ENCODE measurements at places on chromosomes 1 and 21.

GRCh38 chr1:114229368-114229767, 75.7 kb upstream of the SYT6 start:
- DNase-seq: no peak

GRCh38 chr21:45155910-45156309, 81.5 kb downstream of the ADARB1 start:
- no peak for DNase-seq

- no peak for DNase-seq
These were observed 278.8 kb downstream of the KIF26B start for GRCh38 chr1:245433561-245433960.

DNA sequence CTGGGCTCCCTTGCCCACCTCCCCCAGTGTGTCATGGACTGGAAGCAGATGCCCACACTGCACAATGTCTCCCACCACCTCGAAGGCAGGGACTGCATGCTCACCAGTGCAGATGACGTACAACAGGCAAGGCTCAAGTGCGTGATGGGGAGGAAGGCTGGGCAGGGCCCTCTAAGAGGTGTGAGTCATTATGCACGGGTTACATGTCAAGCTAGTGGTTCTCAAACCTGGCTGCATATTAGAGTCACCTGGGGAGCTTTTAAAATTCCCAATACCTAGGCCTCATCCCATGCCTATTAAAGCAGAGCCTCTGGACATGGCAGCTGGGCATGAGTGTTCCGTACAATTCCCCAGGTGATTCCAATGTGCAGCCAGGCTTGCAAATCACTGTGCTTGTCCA, 137.9 kb upstream of the NGF start:
- no peak for DNase-seq

DNA sequence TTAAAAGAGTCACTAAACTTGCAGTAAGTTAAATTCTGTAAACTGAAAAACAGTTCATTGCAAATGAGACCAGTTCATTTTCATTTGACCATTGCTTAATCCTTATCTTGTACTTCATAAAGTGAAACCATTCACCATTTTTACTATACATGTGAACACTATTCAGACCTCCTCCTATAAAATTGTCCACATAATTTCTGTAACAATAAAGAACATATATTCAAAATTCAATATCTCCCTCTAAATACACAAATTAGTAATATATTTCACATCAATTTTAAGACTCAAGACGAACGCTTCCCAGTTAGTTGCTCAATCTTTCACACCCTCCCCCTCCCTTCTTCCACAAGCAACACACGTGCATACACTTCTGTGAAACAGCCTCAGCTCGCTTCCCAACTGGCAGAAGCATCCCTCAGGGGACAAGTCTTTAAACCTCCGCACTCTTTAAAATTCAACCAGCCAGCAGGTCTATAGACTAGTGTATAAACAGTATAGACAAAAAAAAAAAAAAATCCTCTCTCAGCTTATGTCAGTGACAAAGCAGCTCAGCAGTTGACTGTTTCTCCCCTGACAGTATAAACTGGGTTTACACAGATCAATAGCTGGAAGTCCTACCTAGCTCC, 99.6 kb downstream of the DENND1B start:
- DNase-seq: no peak

GRCh38 chr1:5743435-5744095, 248.7 kb downstream of the NPHP4 start:
- DNase-seq: no peak

- DNase-seq: no peak
These were observed 139.3 kb downstream of the LYPLAL1 start for GRCh38 chr1:219312967-219313366.

GRCh38 chr1:152050886-152051675, 14.3 kb upstream of the S100A11 start:
- DNase-seq: no peak

DNA sequence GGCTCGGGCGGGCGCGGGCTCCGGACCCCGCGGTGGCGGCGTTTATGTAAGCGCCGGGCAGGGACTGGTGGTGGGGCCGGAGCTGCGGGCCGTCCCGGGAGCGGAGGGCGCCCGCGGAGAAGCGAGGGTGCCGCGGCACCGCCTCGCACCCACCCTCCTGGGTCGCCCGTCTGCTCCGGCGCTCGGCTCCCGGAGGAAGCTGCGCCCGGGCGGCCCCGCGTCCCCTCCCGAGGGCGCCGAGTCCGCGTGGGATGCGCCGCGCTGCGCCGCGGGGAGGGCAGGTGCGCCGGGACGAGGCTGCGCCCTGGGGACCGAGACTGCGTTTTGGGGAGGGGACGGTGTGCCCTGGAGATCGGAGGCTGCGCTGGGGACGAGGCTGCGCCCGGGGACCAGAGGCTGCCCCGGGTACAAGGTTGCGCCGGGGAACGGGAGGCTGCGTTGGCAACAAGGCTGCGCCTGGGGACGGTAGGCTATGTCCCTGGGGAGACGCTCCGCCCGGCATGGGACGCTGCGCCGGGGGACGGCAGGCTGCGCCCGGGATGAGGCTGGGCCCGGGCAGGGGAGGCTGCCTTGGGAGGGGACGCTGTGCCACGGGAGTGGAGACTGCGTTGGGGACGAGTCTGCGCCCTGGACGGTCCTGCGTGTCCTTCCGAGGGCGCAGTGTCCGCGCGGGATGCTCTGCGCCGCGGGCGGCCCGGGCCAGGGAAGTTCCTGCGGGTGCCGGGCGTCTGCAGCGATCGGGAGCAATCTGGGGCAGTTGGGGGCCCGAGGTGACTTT, 627 bp downstream of the ADARB1 start:
- DNase-seq: peak; percentile 35

- DNase-seq: no peak
These were observed 6.5 kb upstream of the NBL1 start for GRCh38 chr1:19637606-19638005.

- no peak for DNase-seq
These were observed 102.0 kb upstream of the TRABD2B start for GRCh38 chr1:48099072-48099773.

- DNase-seq: no peak
These were observed at the start of gene LRRC42 for GRCh38 chr1:53946252-53947171. Gene LRRC42, plus strand, starts transcription at chr1:53946350. Its CDS starts 5,650 bp downstream, at chr1:53952000.

GRCh38 chr1:78143152-78143551, 97.4 kb downstream of the GIPC2 start:
- no peak for DNase-seq

DNA sequence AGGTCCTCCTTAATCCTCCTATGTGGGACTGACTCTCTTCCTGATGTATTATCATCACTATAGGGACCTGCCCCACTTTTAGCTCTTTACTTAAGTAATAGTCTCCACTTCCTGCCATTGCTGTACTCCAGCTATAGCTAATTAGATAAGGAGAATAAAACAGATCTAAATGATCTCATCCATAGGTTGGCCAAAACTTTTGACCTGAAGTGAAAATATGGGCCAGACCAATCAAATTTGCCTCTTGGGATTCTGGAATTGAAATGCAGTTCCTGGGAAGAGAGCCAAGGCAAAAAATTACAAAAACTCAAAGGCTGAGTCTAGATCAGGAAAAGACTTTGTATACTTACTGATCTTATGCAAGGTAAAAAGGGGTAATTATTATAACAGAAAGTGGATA, 36.1 kb upstream of the PDE4B start:
- no peak for DNase-seq

DNA sequence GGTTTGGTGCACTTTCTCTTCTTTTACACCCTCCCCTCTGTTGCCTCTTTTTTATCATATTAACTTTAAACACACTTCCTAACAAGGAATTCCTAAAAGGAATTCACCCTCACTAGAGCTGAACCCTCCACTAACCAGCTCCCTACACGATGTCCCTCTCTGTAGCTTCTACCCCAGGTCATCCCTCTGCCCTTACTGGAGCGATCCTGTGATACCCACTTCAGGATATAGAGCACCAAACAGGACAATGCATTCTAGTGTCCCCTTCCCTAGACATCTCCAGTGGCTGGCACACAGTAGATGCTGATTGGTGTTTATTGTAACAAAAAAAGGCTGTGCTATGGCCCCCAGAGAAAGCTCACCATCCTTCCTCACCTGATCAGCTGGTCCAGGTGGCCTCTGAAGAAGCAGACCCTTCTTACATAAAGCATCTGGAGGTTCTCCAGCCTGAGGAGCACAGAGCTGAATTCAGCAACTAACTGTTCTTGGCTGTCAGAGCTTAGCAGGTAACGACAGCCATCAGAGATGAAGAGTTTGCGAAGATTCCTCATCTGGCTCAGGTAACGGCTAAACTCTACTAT, 1.4 kb downstream of the PRAMEF18 start:
- DNase-seq: no peak

- no peak for DNase-seq
These were observed 108.3 kb downstream of the SIPA1L2 start for GRCh38 chr1:232521660-232522059.

- DNase-seq: no peak
These were observed 481.2 kb upstream of the NR5A2 start for GRCh38 chr1:199546323-199546722.

- no peak for DNase-seq
These were observed 10.5 kb upstream of the SRP9 start for GRCh38 chr1:225766967-225767633.

DNA sequence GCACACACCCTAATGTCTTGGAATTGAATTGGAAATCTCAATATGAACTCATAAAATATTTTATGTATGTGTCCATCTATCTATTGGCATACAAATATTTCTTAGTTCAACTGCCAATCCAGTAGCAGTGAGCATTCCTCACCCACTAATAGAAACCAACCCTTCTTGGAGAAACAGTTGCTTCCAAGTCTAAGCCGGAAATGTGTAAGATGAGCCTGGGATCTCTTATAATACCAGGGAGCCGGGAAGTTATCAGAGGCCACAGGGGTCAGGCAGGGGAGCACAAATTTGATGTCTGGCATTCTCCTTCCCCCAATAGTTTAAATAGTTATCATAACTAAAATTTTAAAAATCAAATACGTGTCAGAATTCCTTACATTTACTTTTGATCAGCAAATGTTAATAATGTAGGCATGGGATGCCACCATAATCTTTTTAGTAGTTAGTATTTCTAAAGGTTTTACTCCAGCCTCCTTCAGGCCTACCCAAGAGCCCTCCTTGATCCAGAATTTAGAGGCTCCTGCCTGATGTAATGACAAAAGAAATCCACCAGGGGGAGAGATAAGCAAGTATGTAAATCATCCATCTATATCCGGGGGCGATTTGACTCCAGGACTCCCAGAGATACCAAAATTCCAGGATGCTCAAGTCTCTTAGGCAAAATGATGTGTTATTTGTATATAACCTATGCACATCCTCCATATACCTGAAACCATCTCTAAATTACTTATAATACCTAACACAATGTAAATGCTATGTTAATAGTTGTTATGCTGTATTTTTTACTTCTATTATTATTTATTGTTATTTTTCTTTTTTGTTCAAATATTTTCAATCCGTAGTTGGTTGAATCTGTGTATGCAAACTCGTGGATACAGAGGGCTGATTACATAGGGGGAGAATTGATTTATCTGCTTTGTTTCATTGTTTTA, 218.7 kb upstream of the COA6 start:
- no peak for DNase-seq

- DNase-seq: no peak
These were observed 900.8 kb downstream of the TTLL7 start for GRCh38 chr1:83098131-83098530.

DNA sequence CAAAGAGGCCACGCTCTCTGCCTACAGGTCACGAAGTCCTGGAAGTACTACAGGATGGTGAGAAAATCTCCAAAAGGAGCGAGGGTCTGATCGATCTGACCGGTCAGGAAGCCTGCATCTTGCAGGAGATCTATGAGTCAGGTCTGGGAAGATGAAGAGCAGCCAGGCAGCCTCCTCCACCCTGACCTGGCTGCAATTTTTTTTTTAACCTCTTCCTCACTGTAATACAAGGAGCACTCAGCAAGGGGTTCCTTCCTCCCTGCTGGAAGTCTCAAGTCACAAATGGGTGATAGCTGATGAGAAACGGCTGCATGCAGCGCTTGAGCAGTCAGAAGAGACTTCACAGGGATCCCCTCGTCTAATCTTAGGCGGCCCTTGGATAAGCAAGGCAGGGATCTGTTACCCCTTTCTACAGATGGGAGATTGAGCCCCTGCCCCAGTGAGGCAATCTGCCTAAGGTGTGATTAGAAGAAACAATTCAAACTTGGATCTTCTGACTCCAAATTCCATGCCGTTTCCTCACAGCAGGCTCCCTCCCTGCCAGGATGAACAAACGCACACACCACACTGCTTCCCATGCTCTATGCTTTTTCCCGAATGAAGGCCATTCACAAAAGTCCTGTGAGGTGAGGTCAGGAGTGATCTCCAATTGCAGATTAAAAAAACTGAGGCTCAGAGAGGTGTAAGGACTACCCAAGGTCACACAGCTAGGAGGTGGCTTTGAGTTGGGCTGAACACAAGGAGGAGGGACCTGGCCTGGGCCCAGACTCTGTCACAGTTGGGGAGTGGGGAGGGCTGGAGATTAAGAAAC, 48.3 kb downstream of the ECE1 start:
- DNase-seq: no peak

GRCh38 chr1:57327946-57328345, 95.9 kb downstream of the DAB1 start:
- no peak for DNase-seq

DNA sequence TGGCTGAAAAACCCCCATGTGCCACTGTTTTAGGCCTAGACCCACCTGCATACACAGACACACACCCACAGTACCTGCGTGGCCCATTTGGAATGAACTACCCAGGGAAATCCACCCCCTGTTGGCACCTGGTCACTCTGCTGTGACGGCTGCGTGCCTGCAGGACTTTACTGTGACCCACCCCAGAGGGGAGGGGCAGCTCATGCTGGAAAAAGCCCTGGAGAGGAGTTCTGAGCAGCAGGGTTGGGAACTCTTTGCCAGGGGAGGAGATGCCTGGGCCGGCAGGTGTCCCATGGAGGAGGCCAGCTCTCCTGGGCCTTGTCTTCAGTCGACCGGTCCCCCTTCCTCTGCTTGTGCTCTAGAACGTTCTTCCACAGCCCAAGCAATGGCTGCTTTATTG, 87.3 kb upstream of the CSF3R start:
- DNase-seq: no peak

DNA sequence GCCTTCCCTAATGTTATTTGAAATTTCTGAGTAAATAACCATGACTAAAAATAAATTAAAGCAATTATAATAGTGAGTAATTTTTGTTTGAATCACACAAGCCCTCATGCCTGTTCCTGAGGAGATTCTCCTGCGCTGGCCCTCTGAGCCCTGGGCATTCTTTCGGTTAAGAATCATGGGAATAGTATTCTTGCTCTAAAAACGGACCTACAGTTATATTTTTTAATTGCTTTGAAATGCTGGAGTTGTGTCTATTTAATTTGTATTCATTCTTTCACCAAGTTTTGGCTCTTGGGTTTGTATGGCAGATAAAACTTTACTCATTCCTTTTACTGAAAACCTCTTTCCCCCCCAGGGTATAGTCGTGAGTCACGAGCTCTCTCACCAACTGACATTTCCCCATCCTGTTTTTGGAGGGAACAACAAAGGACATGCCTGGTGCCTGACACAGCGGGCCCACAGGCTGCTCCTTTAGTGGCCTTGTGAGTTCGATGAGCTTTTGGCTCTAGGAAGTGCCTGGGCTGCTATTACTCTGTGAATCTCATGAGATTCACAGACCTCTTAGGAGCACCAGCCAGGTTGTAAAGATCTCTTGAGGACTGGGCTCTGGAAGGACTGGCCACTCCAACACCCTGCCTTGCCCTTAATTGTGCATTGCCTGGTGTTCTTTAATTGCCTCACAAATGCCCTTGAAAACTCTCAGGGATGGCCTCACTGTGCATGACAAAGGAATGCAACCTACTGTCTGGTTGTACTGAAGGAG, 58.6 kb downstream of the DDR2 start:
- no peak for DNase-seq

Data from activated CD8-positive, alpha-beta memory T cell treated with anti-CD3 and anti-CD28 coated beads, Interleukin-2, amount 50 U/mL, for 4 hours (primary cell).